ENCODE measurements at places on chromosomes 16 and 17.

- peak; percentile 71 for DNase-seq
- no peak overlapping the region for H3K27ac ChIP-seq
- peaks cover 10% of the 10 kb centered on the region for H3K27me3 ChIP-seq
- H3K4me3 ChIP-seq = no peak overlapping the region
- H3K36me3 ChIP-seq = no peaks in the 10 kb centered on the region
- H3K4me1 ChIP-seq = peaks cover 21% of the 10 kb centered on the region
Observed at GRCh38 chr16:49019081-49019633, 262.5 kb downstream of the CBLN1 start.

GRCh38 chr17:12789481-12790248 lies at the start of gene ARHGAP44:
Gene ARHGAP44 (plus strand): TSS chr17:12789498. CDS start chr17:12789839, 341 bp downstream.
- DNase-seq = peak; percentile 51
- peaks cover 13% of the 10 kb centered on the region for H3K27me3 ChIP-seq
- H3K36me3 ChIP-seq = no peaks in the 10 kb centered on the region
- peaks cover 5% of the 10 kb centered on the region for H3K4me1 ChIP-seq
- no peak within 1 kb of the TSS for H3K27ac ChIP-seq

GRCh38 chr17:76495663-76496400 lies 5.4 kb downstream of the RHBDF2 start:
- DNase-seq = no peak
- H3K27ac ChIP-seq = no peak overlapping the region
- no peaks in the 10 kb centered on the region for H3K27me3 ChIP-seq
- H3K4me1 ChIP-seq = peaks cover 51% of the 10 kb centered on the region
- H3K4me3 ChIP-seq = no peak overlapping the region
- no peaks in the 10 kb centered on the region for H3K36me3 ChIP-seq

DNA sequence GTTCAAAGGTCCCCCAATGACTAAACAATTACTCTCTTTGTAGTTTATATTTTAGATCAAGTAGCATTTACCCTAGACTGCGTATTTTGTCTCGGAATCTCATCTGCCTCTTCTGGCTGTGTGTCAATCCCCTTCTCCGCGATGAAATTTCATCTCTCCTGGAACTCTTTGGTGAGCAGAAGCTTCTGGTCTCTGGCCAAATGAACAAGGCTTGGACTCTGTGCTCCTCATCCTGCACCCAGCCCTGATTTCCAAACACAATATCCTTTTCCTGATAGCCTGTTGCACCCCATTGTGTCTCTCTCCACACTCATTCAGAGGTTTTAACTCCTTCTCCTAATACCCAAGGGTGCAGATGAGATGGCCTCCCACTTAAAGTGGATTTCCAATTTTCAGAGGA lies 609.4 kb upstream of the CDH5 start:
- H3K27ac ChIP-seq = no peak overlapping the region
- H3K4me1 ChIP-seq = no peaks in the 10 kb centered on the region
- H3K27me3 ChIP-seq = peaks cover 5% of the 10 kb centered on the region
- no peak overlapping the region for H3K4me3 ChIP-seq

DNA sequence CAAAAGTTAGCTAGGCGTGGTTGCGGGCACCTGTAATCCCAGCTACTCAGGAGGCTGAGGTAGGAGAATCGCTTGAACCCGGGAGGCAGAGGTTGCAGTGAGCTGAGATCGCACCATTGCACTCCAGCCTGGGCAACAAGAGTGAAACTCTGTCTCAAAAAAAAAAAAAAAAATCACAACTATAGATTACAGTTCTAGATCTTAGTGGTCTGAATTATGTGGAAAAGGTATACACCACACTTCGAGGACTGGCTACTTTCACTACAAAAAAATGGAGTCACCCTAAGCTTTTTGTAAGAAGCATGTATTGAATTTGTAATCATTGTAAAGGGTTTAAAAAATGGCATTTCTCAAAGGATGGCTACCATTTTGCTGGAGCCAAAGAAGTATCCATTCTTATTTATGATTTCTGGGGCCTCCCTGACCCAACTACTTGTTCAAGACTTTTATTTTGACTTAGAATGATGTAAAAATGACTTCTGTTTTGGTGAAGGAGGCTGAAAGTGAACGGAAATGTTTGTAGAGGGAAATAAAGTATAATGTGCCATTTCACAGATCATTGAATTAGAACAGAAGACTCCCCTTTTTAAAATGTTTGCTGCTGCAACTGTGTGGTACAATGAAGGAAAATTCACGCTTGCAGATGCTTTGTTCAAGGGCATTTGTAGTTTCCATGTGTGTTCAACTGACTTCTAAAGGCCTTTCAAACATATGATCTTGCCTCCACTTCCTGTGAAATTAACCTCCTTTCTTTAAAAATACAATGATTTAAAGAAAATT lies 37.1 kb upstream of the NOL11 start:
- no peak overlapping the region for H3K27ac ChIP-seq
- DNase-seq = no peak
- H3K36me3 ChIP-seq = no peaks in the 10 kb centered on the region
- no peaks in the 10 kb centered on the region for H3K27me3 ChIP-seq
- no peak overlapping the region for H3K4me3 ChIP-seq

GRCh38 chr16:88634994-88635670 lies 3.2 kb upstream of the IL17C start:
- H3K4me3 ChIP-seq = peak overlapping the region; percentile 28
- H3K36me3 ChIP-seq = peaks cover 4% of the 10 kb centered on the region
- H3K27ac ChIP-seq = no peak overlapping the region
- H3K27me3 ChIP-seq = peaks cover 15% of the 10 kb centered on the region
- peaks cover 14% of the 10 kb centered on the region for H3K4me1 ChIP-seq

GRCh38 chr17:57819867-57820266 lies 30.0 kb downstream of the MRPS23 start:
- H3K4me3 ChIP-seq = no peak overlapping the region
- no peaks in the 10 kb centered on the region for H3K36me3 ChIP-seq
- H3K27ac ChIP-seq = no peak overlapping the region
- no peak for DNase-seq
- H3K4me1 ChIP-seq = no peaks in the 10 kb centered on the region

DNA sequence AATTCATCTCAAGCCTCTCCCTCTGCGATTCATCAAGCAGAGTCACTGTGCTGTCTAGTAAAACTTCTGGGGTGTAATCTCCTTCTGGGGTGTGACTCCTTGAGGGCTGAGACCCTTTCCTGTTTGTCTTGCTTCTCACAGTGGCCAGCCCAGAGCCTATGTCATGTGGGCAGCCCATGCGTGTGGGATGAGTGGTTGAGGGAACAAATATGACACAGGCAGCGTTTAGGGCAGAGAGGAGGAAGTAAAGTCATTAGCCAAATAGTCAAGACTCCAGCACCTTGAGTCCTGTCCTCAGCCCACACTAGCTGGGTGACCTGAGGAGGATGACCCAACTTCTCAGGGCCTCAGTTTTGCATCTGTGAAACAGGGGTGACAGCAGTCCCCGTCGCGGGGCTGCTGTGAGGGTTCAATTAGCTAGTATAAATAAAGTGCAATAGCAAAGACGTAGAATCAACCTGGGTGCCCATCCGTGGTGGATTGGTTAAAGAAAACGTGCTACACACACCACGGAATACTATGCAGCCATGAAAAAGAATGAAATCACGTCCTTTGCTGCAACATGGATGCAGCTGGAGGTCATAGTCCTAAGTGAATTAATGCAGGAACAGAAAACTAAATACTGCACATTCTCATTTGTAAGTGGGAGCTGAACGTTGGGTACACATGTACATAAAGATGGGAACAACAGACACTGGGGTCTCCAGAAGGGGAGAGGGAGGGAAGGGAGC lies 4.5 kb upstream of the ITGAX start:
- DNase-seq = no peak
- H3K4me1 ChIP-seq = no peaks in the 10 kb centered on the region
- H3K36me3 ChIP-seq = no peaks in the 10 kb centered on the region
- no peaks in the 10 kb centered on the region for H3K27me3 ChIP-seq
- H3K27ac ChIP-seq = no peak overlapping the region

DNA sequence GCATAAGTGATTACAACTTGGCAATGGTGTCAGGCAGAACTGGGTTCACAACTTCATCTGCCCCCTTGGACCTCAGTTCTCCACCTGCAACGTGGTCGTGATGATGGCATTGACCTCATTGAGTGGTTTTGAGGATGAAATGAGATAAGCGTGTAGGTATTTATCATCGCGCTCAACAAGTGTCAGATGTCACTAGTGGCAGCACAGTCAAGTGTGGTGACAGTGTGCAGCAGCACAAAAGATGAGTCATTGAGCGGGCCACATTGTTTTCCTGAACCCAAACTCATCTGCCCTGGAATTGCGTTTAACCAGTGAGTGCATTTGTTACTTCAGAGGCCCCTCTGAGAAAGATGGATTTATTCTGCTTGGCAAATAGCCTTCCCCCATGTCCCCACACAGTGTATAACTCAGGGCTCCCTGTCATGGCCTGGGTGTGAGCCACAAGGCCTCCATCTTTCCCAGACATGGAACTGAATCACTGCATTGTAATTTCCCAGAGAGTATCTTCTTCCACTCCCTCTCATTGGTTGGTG lies 20.9 kb downstream of the IRX3 start:
- H3K27ac ChIP-seq = no peak overlapping the region
- DNase-seq = peak; percentile 15

GRCh38 chr16:23966597-23967394 lies 131.0 kb downstream of the PRKCB start:
- H3K4me1 ChIP-seq = no peaks in the 10 kb centered on the region
- H3K27ac ChIP-seq = no peak overlapping the region
- no peaks in the 10 kb centered on the region for H3K36me3 ChIP-seq

- H3K36me3 ChIP-seq = peaks cover 21% of the 10 kb centered on the region
- DNase-seq = no peak
Observed at GRCh38 chr17:44219616-44220212, at the start of gene UBTF. Gene UBTF (minus strand): TSS chr17:44219675. CDS start chr17:44218229, 1,446 bp downstream.

- no peaks in the 10 kb centered on the region for H3K36me3 ChIP-seq
- H3K27me3 ChIP-seq = peaks cover 3% of the 10 kb centered on the region
- H3K4me1 ChIP-seq = no peaks in the 10 kb centered on the region
- no peak overlapping the region for H3K4me3 ChIP-seq
- DNase-seq = no peak
Observed at GRCh38 chr16:88287219-88287618, 95.5 kb upstream of the ZNF469 start.

- peak; percentile 48 for DNase-seq
- no peaks in the 10 kb centered on the region for H3K4me1 ChIP-seq
- H3K36me3 ChIP-seq = no peaks in the 10 kb centered on the region
- H3K27me3 ChIP-seq = no peaks in the 10 kb centered on the region
- H3K27ac ChIP-seq = no peak overlapping the region
Observed at GRCh38 chr17:70535986-70536385, 366.7 kb downstream of the KCNJ2 start.

DNA sequence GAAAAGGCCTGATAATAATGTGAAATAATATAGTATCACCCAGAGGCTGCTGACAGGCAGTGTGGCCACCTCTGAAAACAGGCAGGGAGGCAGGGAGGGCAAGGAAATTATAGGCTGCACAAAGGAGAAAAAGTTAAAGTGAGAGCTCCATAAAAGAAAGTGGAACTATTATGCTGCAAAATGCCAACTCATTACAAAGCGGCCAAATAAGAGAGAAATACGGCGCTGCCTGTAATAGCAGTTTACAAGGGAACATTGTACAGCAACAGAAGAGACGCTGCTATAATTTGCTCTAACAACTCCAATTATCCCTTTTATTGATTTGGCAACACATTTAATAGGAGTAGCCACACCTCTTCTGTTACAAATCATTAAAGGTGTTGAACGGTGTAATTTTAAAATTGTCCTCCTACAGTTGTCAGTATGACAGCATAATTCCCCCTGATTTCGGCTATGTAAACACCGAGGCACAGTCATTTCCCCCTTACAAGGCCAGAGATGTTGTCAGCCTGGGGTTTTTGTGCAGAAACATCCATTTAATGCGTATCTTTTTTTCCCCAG lies 120.3 kb downstream of the MRM1 start:
- no peak overlapping the region for H3K27ac ChIP-seq
- H3K4me3 ChIP-seq = peak overlapping the region; percentile 46
- H3K27me3 ChIP-seq = peaks cover 26% of the 10 kb centered on the region
- H3K36me3 ChIP-seq = no peaks in the 10 kb centered on the region
- peaks cover 4% of the 10 kb centered on the region for H3K4me1 ChIP-seq

DNA sequence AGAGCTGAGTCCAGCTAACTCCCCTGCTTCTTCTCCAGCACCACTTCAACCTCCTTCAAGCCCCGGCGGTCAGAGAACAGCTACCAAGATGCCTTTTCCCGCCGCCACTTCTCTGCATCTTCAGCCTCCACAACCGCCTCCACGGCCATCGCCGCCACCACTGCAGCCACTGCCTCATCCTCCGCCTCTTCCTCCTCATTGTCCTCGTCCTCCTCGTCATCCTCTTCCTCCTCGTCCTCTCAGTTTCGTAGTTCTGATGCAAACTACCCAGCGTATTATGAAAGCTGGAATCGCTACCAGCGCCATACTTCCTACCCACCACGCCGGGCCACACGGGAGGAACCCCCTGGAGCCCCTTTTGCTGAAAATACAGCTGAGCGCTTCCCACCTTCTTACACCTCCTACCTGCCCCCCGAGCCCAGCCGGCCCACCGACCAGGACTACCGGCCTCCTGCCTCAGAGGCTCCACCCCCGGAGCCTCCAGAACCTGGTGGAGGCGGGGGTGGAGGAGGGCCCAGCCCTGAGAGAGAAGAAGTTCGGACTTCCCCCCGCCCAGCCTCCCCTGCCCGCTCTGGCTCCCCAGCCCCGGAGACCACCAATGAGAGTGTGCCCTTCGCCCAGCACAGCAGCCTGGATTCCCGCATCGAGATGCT lies 7.1 kb downstream of the SETD1A start:
- H3K4me1 ChIP-seq = no peaks in the 10 kb centered on the region
- no peak overlapping the region for H3K27ac ChIP-seq
- no peak overlapping the region for H3K4me3 ChIP-seq

- no peaks in the 10 kb centered on the region for H3K27me3 ChIP-seq
- H3K4me3 ChIP-seq = no peak overlapping the region
- no peak overlapping the region for H3K27ac ChIP-seq
Observed at GRCh38 chr16:4345836-4346781, 5.0 kb downstream of the PAM16 start.

DNA sequence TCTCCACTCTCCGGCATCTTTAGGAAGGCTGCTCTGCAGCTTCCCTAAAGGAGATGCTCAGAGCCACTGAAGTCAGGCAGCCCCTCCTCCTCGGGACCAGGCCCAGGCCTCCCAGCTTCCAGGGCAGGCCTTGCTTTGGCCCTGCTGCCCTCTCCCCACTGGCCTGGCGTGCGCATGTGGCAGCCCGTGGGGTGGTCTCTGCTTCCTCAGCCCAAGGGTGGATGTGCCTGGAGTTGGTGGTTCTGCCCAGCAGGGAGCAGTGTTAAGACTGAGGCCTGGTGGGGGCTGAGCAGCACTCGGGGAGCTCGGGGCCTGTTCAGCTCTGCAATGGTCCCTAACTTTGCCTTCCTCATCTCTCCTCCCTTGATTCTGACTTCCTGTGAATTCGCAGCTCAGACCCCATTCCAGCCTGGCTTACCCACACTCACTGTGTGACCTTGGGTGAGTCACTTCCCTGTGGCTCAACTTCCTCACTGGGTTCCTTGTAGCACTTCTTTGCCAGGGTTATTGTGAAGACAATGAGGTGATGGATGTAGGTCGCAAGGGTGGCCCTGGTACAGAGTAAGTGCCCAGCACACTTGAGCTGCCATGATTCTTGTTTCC lies 63.2 kb downstream of the NKD1 start:
- H3K36me3 ChIP-seq = no peaks in the 10 kb centered on the region
- no peak overlapping the region for H3K27ac ChIP-seq
- H3K4me1 ChIP-seq = peaks cover 12% of the 10 kb centered on the region
- H3K27me3 ChIP-seq = no peaks in the 10 kb centered on the region

Data from astrocyte (in vitro differentiated cells and primary cell).